Glutamatergic neuron (in vitro differentiated cells): ENCODE measurements at places on chromosomes 4 and X. TPM values are rescaled to one million over a fixed set of nuclear protein-coding genes. Genes with fewer than 3 reads are reported as not detected.

The ADH7 gene
- not detected for total RNA-seq

The CDS1 gene
- 1.3 TPM for total RNA-seq

The ENPEP gene
- total RNA-seq, result 2.4 TPM

The RBM10 gene
- 74.6 TPM for total RNA-seq

The DMRTC1B gene
- total RNA-seq, result 1.8 TPM
